ENCODE measurements at places on chromosomes 1 and 21.
A peak's percentile ranks its signal among the peaks of the same experiment; 100 is the strongest.

GRCh38 chr1:9249534-9250410 lies 15.2 kb downstream of the H6PD start:
- DNase-seq: peak; percentile 61

GRCh38 chr1:19717467-19717866 lies 52.8 kb downstream of the HTR6 start:
- DNase-seq: no peak

- no peak for DNase-seq
Observed at GRCh38 chr21:42160765-42161164, 58.2 kb upstream of the ABCG1 start.

GRCh38 chr1:21035794-21036193 lies 140.9 kb downstream of the EIF4G3 start:
- DNase-seq: no peak

GRCh38 chr1:46607345-46608130 lies 3.5 kb upstream of the MKNK1 start:
- DNase-seq: no peak

- no peak for DNase-seq
Observed at GRCh38 chr21:16308269-16308668, 578.5 kb downstream of the USP25 start.

GRCh38 chr1:13494025-13494424 lies 19.8 kb downstream of the LRRC38 start:
- DNase-seq: no peak
